HT1080 (cell line): ENCODE measurements at places on chromosomes 1 and 21.

DNA sequence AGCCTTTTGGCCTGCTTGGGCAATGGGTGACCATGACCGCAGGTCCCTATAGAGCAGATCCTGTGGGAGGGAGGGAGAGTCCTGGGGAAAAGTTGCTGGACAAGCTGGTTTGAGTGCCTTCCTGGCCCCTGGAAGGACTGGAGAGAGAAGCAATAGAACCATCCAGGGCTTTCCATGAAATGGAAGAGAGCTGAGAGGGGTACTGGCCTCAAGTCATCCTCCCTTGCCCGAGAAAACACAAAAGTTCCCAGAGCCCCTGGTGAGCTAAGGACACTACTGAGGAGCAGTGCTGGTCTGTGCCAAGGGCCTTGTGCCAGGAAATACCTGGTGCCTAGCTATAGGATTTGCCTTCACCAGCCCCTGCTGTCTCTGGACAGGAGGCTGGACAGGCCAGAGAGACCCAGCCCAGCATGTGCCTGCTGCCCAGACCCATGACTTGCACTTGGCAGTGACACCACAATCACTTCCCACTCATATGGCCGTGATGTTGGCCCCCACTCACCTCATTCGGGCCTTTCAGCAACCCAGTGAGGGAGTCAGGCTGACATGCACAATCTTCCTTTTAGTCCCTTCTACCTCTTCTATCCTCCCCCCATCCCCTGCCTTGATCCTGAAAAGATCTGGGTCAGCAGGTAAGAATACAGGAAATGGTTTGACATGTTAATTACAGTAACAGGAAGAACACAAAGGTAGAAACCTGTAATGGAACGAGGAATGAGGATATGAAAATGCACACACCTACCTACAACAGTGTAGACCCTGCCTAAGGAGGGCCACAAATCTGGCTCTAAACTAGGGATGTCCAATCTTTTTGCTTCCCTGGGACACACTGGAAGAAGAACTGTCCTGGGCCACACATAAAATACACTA is 7.0 kb downstream of the SH3BP5L start:
- DNase-seq, result no peak

- DNase-seq, result peak; percentile 30
Measured at GRCh38 chr21:42515708-42516502, 2.3 kb downstream of the SLC37A1 start.

DNA sequence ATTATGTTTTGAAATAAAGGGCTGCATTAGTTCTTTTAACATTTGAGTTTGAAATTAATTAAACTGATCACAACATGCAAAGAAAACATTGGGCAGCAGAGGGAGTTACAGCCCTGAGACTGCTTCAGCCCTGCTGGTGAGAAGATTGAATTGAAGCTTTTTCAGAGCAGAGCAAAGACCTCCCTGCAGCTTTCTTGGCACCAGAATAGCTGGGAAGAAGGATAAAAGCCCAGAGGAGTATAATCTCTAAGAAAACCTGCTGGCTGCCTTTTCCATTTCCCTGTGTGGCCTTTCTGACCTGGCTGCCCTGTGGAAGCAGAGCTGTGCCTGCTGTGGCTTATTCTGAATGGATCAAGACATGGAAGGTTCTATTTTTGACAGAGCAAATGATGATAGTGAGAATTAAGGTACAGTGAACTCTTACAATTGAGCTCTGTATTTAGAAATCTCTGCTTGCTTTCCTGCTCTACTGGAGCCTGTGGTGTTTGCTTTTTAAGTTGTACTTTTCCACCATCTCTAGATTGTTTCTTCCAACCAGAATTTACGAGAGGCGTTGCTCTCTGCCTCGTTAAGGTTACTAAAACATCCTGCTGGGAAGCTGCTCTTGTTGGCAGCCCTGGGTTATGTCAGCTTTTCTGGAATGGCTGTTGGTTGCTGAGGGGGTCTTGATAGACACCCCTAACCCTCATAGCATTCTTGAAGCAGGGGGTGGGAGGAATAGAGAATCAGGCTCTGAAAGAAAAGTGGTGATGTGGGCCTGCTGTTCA is 9.9 kb downstream of the SNRPE start:
- DNase-seq, result peak; percentile 53

- DNase-seq, result no peak
Measured at GRCh38 chr1:23506376-23507107, 22.6 kb upstream of the ASAP3 start.

GRCh38 chr1:115062542-115063004 is 26.7 kb downstream of the TSPAN2 start:
- DNase-seq, result peak; percentile 94

DNA sequence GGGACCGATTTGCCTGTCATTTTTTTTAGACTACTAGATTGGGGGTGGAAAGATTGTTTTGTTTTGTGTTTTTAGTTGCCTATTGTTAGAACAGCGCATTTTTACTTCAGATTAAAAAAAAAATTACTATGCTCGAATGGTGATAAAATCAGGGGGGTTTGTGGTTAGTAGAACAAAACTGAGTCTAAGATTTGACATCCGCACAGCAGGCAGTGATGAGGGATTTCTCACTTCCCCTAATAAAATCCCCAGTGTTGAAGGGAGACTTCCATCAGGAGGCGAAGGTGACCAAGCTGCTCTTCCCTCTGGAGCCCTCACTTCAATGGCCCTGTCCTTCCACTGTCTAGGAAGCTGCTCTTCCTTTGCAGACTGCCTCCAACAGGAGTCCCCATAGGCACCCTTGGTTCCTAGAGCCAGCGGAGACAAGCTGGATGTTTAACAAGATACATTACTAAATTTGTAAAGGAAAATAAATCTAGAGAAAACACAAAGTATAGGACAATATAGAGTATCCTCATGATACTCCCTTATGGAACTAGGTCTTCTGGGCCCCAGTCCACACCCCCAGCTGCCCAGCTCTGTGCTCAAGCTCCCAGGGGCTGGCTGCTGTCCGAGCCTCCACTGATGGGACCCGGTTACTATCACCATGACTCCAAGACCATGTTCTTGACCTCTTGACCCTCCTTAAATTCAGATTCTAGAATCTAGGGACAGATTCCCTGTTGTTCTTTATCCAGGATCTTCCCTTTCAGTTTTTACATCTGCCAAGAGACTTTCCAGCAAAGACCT is 31.0 kb downstream of the TENT5C start:
- no peak for DNase-seq

- no peak for DNase-seq
Measured at GRCh38 chr1:73778471-73778870, 419.5 kb downstream of the LRRIQ3 start.

DNA sequence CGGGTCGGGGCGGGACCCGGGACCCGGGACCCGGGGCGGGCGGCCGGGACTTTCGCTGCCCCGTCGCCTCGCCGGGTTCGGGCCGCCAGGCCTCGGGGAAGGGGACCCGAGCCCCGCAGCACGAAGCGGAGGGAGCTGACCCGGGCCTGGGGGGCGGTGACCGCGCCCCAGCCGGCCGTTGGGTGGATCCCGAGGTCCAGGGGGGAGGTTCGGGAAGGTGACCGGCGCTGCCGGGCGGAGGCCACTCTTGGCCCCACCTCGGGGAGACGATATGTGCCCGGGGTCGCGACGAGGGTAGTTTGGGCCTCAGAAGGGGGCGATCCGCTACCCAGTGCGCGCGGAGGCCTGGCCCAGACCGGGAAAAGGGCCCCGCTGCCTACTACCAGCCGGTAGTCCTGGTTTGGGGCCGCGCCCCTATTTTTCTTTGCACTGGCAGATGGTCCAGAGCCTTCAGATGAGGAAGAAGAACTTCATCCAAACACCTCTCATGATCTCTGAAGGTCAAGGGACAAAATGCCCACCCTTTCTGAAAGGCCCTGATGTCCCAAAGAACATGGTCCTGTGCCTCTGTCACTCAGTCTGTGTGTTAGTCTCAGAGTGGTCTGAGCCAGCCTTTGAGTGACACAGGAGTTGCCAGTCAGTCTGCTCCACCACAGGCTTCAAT is 766 bp downstream of the AGO4 start:
- peak; percentile 15 for DNase-seq

- no peak for DNase-seq
Measured at GRCh38 chr21:31744182-31744800, 12.4 kb upstream of the SCAF4 start.

GRCh38 chr1:35448344-35448801 is 108.8 kb downstream of the KIAA0319L start:
- peak; percentile 96 for DNase-seq

- peak; percentile 68 for DNase-seq
Measured at GRCh38 chr1:109628540-109629321, 9.1 kb downstream of the AMPD2 start.

- DNase-seq, result no peak
Measured at GRCh38 chr1:119394085-119394484, 20.9 kb upstream of the HSD3B2 start.

GRCh38 chr1:32893198-32894018 is 7.1 kb downstream of the HPCA start:
- DNase-seq, result no peak

GRCh38 chr1:11748294-11749202 is 12.6 kb downstream of the AGTRAP start:
- no peak for DNase-seq

DNA sequence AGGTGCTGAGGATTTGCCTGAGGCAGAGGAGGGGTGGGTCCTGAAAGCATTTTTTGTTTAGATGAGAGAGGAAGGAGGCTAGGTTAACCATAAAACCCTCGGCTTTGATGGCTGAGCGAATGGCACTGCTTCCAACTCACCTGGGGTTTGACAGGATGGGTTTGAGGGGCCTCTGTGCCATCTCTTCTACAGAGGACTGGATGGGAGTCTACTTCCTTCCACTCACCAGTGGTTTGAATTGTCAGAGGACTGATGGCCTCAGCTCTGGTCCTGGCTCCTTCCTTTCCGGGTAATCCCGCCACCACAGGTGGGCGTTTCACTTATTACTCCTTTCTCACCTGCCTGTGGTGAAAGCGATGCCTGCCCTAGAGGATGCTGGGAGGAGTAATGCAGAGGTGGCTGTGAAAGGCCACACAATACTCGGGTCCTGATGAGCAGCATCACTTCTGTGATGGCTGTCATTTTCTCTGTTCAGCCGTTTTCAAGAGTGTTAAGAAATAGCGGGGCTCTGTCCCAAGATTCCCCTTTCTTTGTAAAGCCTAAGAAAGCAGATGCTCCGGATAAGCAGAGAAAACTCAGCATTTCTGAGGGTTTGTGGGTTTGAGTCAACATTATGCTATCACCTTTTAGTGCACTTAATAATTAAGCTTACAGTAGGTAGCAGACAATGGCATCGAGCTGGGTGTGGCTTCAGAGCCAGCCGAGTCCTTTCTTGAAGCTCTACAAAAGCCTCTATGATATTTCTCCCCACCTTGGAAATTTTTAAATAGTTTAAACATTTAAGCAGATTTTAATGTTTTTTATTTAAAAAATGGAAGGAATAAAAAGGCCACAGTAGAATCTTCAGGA is 220.7 kb downstream of the HLX start:
- no peak for DNase-seq

DNA sequence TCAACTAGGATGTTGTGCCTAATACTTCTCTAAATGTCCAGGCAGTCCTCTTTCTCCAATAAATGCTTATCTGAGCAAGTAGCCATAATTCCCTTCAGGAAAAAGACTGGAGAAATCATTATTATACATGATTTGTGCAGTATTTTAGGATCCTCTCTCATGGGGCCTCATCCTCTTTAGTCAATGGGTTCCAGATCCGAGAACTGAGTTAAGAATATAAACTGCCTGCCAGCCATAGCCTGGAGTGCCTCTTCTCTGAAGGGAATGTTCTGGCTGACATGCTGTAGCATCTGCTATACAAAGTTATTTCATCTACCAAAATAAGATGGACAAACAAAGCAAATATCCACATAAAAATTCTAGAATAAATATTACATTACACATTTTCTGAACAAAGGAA is 334.0 kb upstream of the PRMT6 start:
- no peak for DNase-seq

DNA sequence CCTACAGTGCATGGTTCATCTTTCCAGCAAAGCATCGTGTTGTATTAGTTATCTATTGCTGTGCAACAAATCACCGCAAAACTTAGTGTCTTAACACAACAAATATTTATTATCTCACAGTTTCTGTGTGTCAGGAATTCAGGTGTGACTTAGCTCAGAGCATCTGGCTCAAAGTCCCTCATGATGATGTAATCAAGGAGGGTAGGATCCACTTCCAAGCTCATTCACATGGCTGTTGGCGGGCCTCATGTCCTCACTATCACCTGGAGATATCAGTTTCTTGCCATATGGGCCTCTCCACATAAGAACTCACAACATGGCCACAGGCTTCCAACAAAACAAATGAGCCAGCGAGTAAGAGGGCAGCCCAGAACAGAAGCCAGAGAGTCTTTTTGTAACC is 135.6 kb upstream of the GJB5 start:
- DNase-seq, result no peak

GRCh38 chr1:228898582-228898992 is 163.3 kb downstream of the RHOU start:
- no peak for DNase-seq

DNA sequence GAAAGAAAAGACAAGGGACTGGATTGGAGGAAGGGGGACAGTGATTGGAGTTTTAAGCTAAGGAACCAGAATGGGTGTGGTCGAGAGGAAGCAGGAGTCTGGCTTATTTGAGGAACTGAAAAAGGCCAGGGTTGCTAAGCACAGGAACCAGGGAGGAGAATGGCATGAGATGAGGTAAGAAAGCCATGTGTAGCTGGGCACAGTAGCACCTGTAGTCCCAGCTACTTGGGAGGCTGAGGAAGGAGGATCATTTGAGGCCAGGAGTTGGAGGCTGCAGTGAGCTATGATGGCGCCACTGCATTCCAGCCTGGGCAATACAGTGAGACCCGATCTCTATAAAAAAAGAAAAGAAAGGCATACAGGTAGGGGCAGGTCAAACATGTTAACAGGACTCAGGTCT is 8.1 kb upstream of the KHDRBS1 start:
- DNase-seq, result no peak
